Activated T-cell treated with anti-CD3 and anti-CD28 coated beads, Interleukin-2, amount 50 U/mL, for 72 hours (primary cell): ENCODE measurements at places on chromosomes 3 and 15.

DNA sequence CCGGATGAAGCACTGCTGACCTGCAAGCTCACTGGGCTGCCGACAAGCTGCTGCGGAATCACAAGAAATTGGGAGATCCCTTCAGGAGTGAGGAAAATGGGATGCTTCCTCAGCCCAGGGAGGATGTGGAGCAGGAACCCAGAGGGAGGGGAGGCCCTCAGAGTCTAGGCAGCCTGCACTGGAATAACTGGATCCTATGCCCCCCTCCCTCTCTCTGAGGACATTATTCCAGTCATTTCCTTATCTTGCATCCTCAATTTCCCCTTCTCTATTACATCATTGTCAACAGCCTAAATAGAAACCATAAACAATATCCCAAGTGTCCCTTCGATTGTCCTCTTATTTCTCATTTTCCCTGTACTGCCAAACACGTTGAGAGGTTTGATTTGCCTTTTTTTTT is 169.0 kb downstream of the OPA1 start:
- DNase-seq: no peak

- no peak for DNase-seq
Measured at GRCh38 chr3:194091141-194091540, 44.8 kb upstream of the HES1 start.

DNA sequence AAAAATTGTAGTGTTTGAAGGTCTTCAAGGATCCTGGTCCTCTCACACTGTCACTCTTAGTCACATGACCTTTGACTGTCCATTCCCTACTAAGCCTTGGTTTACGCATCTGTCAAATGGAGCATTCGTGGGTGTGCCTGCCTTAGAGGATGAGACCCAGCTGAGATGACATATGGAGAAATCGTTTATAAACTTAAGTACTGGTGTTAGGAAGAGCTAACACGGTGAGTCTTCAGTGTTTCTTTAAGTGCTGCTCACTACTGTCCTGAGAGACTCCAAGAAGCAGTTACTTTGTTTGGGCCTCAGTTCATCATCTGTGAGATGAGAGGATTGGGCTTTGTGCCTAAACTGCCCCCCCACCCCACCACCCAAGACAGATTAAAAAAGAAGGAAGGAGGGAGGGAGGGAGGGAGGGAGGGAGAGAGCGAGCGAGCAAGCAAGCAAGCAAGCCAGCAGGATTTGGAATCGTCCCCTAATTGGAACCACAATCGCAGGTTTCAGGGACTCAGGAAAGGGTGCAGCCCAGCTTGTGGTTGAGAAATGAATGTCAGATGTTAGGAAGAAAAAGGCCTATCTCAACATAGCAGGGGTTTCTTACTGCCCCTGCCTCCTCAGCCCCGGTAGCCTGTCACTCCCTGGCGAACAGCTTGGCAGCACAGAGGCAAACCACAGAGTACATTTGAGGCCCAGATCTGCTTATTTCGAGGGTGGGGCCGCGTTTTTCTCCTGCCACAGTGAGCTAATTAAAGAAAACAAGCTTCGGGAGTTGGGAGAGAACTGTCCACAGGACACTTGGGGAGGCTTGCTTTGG is 32.7 kb downstream of the SMAD3 start:
- peak; percentile 54 for DNase-seq

DNA sequence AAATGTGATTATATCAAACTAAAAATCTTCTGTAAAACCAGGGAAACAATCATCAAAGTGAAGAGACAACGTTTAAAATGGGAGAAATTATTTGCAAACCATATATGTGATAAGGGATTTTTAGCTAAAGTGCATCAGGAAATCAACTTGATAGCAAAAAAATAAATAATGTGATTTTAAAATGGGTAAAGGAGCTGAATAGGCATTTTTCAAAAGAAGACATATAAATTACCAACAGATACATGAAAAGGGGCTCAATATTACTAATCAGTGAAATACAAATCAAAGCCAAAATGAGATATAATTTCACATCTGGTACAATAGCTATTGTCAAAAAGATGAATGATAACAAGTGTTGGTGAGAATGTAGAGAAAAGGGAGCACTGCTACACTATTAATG is 537.6 kb upstream of the NAALADL2 start:
- no peak for DNase-seq

- DNase-seq: no peak
Measured at GRCh38 chr15:38868326-38869114, 303.9 kb upstream of the RASGRP1 start.

GRCh38 chr3:10351013-10351735 is 30.3 kb upstream of the SEC13 start:
- DNase-seq: no peak

DNA sequence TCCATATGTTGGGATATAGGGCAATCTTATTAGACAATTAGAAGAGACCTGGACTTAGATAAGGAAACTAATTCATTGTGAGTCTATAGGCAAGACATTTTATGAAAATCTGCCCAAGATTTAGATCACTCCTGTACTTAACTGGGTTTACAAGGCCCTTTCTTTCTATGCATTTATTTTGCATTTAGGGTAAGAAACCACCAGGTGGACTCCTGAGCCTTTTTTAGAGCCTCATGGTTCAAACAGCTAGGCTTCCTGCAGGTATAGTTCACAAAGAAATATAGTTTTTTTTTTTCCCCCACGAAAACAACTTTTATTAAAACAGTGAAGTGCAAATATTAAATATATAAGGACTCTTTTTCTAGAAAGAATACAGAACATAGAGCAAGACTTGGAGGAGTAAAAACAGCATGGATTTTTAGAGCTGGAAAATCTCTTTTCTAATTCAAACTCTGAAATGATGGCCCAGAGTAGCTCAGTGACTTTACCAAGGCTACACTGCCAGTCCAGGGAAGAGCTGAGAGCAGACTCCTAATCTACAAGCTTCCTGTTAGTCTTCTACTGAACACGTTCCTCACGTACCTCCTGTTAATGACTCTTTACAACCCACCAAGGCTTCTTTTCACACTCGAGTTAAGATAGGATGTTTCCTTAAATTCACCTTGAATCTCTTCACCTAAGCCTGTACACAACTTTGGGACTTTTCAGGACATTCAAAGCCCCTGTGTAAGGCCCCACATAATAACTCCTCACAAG is 400.9 kb upstream of the ATP11B start:
- no peak for DNase-seq

- no peak for DNase-seq
Measured at GRCh38 chr15:96327155-96327741, 3.3 kb upstream of the NR2F2 start.

DNA sequence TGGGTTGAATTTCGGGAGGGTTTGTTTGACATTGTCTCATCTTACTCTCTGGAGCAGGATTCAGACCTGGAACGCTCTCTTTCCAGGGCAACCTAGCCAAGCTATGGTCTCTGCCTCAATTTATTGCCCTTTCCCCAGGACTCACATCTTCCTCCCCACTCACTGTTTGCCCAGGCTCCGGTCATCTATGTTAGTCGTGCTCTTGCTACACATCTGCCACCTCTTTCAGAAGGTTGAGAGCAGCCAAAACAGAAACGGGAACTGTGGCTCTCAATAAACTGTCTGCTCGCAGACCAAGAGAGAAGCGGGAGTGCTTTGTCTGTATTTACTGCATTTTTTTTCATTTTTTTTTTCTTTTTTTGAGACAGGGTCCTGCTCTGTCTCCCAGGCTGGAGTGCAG is 81.6 kb downstream of the ST6GAL1 start:
- DNase-seq: no peak

DNA sequence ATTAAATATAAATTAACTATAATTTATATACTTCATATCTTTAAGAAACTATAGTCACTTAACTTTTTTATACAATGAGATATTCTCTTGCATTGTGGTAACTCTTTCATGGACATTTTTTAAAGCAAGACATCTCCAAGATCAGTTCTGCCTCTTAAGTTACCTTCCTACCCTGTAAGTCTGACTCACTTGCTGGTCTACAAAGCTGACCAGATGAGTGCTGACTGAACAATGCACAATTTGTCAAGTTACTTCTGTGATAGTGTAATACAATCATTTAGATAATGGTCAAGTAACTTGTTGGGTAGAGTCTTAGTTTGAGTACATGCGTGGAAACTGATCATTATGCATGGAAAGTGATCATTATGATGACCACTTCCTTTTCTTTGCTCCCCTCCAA is 145.9 kb downstream of the MEIS2 start:
- no peak for DNase-seq

DNA sequence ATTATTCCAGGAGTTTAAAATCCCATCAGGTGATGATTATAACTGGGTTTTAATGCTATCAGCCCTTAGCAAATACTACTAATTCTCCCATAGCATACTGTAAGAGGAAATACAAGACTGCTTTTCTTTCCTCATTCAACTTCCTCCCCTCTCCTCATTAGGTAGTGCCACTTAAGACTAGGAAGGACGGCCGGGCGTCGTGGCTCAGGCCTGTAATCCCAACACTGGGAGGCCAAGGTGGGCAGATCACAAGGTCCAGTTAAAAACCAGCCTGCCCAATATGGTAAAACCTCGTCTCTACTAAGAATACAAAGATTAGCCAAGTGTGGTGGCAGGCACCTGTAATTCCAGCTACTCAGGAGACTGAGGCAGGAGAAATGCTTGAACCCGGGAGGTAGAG is 14.7 kb downstream of the NDUFAF1 start:
- no peak for DNase-seq

- DNase-seq: peak; percentile 56
Measured at GRCh38 chr3:114214542-114215341, 22.6 kb downstream of the ZNF80 start.

DNA sequence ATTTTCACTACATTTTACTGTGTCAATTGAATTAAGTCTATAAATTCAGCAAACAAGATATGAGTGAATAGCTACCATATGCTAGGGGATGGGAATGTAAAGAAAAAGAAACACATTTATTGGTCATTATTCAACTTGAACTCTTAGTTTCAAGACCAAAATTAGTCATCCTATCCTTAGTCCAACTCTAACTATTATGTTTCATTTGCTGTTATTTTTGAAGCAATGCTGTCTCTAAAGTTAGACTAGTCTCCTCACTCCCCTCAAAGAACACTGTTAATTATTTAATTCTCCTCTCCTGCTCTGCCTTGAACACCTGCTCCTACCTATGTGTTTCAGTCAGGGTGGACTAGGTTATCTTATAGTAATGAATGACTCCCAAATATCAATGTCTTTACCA is 920.9 kb downstream of the TUSC7 start:
- no peak for DNase-seq

GRCh38 chr3:69212411-69213160 is 90.2 kb upstream of the LMOD3 start:
- no peak for DNase-seq

DNA sequence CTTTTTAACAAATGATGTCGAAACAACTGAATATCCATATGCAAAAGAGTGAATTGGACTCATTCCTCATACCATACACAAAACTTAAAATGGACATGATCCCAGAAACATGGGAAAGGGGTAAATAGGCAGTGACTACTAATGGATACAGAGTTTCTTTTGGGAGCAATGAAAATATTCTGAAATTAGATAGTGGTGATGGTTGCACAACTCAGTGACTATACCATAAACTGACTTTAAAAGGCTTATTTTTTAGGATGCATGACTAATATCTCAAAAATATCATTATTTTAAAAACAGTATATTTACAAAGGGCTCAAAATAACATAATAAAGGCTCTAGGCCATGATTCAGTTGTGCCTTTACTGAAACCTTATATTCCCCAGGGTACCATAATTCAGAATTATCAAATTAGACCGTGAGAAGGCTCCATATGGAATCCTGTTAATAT is 16.3 kb upstream of the ATP13A3 start:
- DNase-seq: no peak

DNA sequence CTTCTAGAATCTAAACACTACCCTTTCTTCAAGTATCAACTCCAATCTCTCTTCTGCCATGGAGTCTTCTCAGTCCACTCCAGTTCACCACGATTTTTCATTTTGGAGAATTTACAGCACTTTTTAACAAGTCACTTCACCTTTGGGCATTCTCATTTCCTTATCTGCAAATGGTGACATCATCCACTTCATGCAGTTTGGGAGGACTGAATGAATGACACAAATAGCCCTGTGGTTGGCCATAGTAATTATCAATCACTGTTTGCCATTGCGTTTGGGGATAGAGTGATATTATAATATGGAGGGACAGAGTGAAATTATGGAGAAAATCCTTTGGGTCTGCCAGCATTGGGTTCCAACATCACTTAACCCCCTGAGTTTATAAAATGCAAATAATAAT is 38.0 kb upstream of the TM4SF1 start:
- no peak for DNase-seq

DNA sequence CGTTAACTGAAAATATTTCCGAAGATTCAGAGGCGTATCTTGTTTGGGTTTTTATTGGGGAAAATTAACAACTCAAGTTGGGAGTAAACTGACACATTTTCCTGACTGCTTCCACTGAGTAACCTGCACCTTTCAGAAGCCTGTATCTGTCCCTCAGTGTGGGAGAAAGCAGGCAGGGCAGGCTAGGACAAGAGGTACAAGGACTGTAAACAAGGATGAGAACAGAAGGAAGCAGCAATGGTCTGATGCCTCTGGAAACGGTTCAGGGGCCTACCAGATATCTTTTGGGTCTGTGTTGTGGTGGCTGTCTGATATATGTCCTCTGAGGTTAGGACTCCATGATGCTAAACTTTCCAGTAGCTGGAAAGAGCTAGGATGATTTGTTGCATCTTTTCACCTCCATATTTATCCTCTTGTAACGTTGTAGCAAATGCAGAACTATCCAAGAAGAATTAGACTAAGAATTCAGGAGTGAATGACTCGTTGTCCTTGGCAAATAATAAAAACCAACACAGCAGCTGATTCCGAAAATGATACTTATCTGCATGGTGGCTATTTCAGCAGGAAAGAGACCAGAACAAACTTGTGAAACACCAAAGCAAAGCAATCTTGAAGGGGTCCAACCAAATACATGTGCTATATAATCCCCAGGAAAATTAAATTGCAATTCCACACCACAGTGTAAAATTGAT is 195.9 kb upstream of the ICE2 start:
- no peak for DNase-seq

DNA sequence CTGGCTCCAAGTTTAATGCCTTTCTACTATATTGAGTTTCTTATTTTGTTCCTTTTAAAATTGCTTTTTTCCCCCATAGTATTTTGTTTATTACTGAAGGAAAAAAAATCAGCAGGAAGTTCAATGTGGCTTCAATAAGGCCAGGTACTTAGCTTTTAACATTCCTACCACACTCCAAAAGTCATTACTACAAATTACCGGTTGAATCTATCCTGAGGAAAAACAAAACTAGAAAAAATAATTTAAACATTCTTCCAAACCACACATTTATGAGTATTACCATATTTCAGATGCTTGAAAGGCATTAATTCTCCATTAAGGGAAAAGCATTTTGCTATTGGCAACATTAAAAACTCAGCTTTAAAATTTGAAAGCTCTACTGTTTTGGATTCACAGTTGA is 20.2 kb upstream of the TNFSF10 start:
- DNase-seq: no peak

GRCh38 chr3:193836918-193837317 is 243.9 kb downstream of the OPA1 start:
- no peak for DNase-seq
